ENCODE measurements at places on chromosomes 16 and 17.

DNA sequence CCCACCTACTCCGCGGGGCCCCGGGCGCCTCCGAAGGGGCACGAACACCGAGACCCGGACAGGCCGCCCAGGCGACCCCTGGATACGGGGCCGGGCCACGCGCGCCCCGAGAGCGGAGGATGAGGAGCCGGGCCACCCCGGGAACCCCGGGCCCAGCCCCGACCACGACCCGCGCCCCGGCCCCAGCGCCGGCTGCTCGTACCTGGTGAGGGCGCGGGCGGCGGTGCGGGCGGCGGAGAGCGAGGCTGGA is 192 bp downstream of the FASN start:
- peak; percentile 58 for DNase-seq

GRCh38 chr16:4327386-4328045 is 11.6 kb downstream of the GLIS2 start:
- no peak for DNase-seq

GRCh38 chr16:610513-611381 is 20.0 kb upstream of the WFIKKN1 start:
- no peak for DNase-seq

DNA sequence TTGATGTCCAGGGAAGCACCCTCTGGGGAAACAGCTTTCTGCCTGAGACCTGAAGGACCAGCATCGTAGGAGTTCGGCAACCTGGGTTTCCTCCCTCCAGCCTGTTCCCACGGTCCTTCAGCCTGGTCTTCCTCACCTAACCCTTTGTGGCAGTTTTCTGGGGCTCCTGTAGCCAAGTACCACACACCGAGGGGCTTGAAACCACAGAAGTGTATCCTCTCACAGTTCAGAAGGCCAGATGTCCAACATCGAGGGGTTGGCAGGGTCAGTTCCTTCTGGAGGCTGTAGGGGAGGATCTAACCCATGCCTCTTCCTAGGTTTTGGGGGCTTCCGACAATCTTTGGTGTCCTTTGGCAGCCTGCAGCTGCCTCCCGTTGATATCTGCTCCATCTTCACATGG is 381.0 kb upstream of the TNRC6C start:
- DNase-seq: no peak

DNA sequence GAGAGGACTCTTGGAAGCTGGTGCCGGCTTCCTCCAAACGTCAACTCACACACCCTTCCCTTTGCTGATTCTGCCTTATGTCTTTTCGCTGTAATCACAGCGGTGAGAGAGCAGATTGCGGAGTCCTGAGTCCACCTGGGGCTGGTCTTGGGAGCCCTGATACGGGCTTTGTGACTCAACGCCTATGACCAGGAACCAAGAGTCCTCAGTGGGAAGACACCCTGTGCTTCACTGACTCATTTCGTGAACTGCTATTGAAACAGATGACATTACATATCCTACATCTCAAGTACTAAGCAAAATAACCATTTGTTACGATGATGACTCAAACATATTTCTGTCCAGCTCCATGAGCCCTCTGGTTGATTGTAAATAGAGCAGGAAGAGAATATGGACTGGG is 90.7 kb upstream of the CREBBP start:
- no peak for DNase-seq

DNA sequence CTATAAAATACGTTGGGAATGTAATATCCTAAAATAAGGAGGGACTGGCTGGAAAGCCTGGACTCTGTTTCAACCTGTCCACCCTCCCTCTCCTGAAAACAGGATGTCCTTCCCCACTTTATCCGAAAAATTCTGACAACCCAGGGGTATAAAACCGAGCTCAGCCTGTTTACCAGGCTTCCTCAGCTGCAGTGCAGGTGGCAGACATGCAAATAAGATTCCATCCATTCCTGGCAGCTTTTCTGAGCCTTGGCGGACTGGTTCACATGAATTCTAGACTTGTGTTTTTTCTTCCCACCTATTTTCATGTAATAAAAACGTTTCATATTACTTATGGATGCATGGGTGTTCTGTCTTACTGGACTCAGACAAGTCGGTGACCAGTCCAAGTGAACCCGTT is 479.3 kb downstream of the KCNJ18 start:
- no peak for DNase-seq

GRCh38 chr17:8074554-8074953 is 13.0 kb downstream of the ALOX12B start:
- DNase-seq: no peak

DNA sequence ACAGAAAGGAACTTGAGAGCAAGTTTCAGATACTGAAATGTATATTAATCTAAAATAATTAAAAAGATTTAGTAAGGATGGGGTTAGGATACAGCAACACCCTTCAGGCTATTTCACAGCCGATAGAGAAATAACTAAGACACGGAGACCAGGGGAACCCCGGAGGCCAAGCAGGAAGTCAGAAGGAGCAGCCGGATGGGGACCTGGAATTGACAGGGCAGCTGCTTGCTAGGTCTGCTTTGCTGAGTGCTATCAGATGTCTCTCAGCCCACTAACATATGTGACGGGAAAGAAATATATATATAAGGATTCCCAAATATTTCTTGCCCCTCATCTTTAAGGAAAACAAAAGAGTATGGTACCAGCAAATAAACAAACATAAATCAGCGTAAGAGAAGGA is 154.1 kb upstream of the CDH5 start:
- no peak for DNase-seq

DNA sequence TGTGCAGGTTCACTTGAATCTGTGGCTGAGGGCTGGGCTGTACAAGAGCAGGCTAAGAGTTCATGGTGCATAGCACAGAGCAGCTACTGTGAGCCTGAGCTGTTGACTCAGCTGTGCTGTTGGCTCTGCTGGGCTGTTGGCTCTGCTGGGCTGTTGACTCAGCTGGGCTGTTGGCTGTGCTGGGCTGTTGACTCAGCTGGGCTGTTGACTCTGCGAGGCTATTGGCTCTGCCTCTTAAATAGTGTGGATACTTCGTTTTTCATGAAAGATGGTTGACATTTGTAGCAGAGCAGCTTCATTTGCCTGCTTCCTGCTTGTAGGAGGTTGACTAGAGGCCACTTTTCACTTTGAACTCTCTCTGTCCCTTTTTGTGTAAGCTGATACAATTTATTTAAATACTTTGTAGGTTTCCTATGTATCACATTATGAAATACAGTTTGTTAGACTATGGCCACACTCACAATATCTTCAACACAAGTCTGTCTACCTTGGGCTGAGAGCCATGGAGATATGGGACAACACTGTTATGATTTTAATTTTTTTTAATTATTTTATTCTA is 40.3 kb upstream of the CCNF start:
- no peak for DNase-seq

DNA sequence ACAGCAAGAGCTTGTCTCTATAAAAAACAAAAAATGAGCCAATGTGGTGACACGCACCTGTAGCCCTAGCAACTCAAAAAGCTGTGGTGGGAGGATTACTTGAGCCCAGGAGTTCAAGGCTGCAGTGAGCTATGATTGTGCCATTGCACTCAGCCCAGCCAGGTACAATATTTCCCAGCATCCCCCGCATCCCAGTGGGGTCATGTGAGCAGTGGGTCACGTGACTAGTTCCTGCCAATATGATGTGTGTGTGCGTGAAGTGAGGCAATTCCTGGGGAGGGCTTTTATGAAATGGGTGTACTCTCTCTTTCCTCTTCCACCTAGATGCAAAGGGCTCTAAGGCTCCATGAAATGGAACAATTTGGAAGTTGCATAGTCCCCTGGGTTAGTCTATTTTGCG is 81.3 kb downstream of the GSG1L start:
- DNase-seq: no peak
